ENCODE measurements at places on chromosomes 2 and 18.

GRCh38 chr2:101461381-101461780 is 13.5 kb downstream of the RFX8 start:
- DNase-seq = peak; percentile 58

DNA sequence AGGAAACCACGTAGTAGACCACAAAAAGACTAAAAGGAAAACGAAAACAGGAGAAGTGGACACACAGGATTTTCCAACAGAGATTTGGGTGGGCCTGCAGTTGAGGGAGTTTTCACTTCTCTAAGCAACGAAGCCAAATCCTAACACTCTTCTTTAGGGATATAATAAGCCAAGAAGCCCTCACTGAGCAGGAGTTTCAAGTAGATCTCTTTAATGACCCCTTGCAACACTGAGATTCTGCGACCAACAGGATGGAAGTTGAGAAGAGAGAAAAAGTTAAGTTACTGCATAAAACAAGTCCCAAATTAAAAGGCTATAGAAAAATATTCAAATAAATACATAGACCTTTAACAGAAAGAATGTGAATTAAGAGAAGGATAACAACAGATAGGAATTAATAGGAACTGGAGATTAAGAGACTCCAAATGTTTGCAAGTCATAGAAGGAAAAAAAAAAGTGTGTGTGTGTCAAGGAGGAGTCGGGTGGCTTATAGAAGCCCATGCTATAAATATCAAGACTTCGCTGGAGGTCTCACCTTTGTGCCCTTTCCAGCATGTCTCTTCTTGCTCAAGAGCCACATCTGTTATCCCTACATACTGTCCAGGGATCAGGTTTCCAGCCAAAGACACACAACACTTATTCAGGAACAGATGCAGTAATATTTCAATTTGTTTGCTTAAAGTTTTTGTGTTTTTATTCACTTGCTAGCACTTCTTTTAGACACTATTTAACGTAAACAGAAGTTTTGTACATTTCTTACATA is 69.4 kb upstream of the ARHGAP28 start:
- DNase-seq = no peak

- DNase-seq = no peak
Observed at GRCh38 chr2:76268902-76269620, 558.3 kb upstream of the GCFC2 start.

GRCh38 chr2:149552226-149552625 is 35.3 kb downstream of the MMADHC start:
- no peak for DNase-seq

DNA sequence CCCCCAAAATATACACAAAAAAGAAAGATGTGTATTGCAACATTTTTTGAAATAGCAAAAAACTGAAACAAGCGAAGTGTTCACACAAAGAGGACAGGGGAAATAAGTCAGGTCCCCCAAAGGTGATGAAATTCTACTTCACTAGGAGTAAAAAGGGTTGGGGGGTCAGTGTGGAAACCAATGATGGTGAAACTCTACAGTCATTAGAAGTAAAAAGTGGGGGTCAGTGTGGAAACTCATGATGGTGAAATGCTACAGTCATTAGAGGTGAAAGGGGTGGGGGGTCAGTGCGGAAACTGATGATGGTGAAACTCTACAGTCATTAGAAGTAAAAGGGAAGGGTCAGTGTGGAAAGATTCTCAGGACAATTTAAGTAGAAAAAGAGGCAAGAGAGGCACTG is 298.2 kb downstream of the EIPR1 start:
- no peak for DNase-seq

GRCh38 chr18:34647251-34647650 is 62.8 kb upstream of the DTNA start:
- no peak for DNase-seq

DNA sequence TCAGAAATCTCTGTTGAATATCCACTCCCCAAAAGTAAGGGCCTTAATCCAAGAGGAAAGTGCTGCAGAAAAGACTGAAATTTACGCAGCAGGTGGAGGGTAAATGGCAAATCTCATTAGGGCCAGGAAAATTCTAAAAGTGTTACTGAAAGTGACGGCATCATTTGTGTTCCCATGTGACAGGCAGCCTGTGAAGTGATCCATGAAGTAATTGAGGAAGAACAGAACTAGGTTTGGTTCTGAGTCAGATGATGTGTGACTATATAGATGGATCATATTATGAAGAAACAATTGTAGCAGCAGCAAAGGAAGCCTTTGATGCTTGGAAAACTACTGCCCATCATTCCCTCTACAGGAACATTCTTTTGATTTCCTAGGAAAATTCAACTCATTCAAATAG is 401.2 kb downstream of the TGIF1 start:
- no peak for DNase-seq

DNA sequence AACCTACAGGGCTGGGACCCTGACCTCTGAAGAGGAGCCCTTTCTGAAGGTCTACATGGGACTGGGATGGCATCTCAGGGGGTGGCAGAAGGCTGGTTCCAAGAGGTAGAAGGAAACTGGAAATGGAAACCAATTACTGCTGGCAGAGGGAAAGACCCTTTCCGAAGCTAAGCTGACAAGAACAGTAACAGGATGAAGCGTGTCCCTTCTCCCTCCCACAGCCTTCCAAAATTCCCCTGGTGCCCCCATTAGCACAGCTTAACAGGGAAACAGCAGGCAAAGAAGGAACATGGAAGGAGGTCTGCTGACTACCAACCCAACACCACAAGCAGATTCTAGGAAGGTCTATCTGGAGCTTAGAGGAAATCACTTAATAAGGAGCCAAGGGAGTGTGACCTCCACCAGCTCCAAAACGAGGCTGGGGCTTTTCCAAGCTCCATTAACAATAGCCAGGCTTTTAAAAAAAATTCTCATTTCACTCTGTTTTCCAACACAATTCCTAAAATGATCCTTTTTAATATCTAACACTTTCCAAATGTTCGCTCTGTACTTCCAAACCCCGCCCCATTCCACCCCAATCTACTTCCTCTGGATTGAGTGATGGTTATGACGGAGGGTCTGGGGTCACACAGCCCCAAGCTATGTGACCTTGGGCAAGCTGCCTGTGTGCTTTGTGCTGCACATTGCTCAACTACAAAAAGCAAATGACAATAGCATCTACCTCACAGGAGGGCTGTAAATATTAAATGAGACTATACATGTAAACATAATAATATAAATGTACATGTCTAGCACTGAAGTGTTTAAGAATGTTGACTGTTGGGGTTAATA is 55.2 kb downstream of the STK39 start:
- DNase-seq = no peak

- no peak for DNase-seq
Observed at GRCh38 chr2:21041943-21042707, 1.7 kb downstream of the APOB start.

GRCh38 chr2:173983391-173983871 is 18.3 kb upstream of the SP3 start:
- no peak for DNase-seq

GRCh38 chr18:6488956-6489355 is 74.2 kb upstream of the L3MBTL4 start:
- DNase-seq = no peak

DNA sequence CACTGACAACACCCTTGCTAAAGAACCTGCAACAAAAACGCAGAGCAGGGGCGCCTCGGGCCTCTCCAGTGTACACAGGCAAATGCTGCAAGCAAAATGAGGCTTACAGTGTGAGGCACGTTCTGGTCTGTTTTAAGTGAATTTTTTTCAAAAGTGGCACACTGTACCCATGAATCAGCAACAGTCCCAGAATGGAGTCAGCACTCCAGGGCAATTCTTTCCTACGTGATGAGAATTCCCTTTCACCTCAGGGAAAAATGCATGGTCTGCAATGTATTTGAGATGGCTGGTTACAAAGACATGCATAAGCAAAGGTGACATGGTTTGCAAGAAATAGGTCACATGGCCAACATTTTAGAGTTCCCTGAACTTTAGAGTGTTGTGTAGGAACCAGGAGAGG is 94.4 kb downstream of the UXS1 start:
- DNase-seq = no peak

Data from inflammatory macrophage treated with lipopolysaccharide for 1 hour (primary cell).